ENCODE measurements at places on chromosomes 2 and 18.

- DNase-seq: no peak
These were observed 12.2 kb downstream of the KCNJ3 start for GRCh38 chr2:154710685-154711084.

DNA sequence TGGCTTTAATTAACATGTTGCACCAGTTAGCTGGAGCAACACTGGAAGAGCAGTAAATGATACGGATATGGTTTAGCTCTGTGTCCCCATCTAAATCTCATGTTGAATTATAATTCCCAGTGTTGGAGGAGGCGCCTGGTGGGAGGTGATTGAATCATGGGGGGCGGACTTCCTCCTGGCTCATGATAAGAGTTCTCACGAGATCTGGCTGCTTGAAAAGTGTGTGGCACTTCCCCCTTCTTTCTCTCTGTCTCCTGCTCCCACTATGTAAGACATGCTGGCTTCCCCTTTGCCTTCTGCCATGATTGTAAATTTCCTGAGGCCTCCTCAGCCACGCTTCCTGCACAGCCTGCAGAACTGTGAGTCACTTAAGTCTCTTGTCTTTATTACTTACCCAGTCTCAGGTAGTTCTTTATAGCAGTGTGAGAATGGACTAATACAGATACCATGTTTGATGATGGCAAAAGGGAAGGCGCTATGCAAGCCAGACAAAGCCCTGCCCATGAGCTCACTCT lies 963.6 kb downstream of the SOCS6 start:
- no peak for DNase-seq

DNA sequence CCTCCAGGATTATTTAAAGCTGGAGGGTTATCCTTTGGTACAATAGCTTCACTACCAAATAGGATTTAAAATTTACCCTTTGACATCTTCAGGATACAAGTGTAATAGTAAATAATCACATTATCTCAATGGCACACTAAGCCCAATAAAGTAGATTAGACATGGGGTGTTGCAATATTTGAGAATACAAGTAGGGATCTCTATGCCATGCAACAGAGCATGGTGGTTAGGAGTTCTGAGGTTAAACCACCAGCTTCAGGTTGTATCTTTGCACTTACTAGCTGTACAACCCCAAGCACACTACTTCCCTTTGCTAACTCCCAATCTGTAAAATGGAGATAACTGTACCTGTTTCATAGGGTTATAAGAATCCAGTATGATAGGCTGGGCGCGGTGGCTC lies 6.2 kb downstream of the MBD2 start:
- no peak for DNase-seq

DNA sequence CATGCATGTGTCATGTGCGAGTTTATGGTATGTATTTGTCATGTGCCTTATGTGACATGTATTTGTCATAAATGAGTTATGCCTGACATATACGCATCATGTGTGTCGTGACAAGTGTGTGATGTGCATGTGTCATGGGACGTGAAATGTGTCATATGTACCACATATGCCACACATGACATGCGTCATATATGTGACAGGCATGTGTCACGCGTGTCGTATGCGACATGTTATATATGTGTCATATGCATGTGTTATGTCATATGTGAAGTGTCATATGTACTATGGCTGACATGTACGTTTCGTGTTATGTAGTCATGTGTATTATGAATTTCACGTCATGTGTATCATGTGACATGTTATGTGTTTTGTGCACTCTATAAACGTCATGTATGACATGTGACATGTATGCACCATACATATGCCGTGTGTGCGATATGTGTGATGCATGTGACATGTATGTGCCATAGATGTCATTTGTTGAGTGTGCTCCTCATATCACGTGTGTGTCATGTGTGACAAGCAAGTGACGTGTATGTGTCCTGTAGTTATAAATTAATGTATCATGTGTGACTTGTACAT lies 2152.3 kb upstream of the PIK3C3 start:
- DNase-seq: no peak

DNA sequence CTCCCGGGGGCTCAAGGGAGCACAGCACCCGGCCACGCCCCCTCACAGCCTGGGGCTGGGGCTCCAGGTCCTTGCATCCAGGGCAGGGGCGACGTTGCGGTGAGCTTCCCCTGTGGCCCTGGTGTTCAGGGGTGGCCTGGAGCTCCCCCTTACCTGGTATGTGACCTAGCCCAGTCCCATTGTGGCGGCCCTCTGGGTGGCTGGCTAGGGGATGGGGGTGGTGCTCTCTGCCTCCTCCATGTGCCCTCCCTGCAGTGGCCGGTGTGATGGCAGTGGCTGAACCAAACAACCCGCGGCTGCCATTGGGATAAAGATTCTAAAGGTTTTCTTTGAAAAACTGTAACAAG lies 288.3 kb downstream of the RDH14 start:
- no peak for DNase-seq

DNA sequence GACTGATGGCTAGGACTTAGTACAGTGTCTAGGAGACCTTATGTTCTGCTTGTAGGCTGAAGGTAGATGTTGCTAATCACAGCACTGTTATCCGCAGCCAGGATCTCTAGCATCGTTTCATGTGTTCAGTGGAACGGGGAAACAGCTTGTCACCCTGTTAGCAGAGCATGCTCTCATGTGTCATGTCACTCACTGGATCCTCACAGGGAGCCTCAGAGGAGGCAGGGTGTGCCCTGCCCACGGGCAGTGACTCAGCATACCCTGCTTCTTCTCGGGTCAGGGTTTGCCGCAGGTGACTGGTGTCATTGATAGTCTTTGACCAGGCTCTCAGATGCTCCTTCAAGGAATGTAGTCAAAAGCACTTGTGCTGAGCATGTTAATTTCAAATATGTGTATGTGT lies 44.4 kb downstream of the RPIA start:
- DNase-seq: no peak

DNA sequence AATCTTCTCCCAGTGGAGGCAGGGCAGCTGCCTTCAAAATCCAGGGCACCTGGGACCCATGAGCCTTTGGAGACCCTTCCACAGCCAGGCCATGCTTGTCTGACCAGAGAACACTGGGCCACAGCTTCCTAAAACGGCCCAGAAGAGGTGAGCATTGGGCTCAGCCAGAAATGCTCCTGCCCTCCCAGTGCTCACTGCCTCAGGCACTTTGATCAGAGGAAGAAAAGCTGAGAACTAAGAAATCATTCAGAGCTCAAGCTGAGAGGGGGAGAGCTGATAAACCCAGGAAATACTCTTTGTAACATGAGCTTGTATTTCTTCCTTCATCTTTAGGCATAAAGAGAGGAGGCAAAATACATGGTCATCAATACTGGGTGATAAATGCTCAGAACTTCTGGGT lies 365.5 kb upstream of the KLHL29 start:
- no peak for DNase-seq

GRCh38 chr2:239459056-239459455 lies 58.2 kb upstream of the HDAC4 start:
- no peak for DNase-seq

- no peak for DNase-seq
These were observed 73.8 kb upstream of the CDCA7 start for GRCh38 chr2:173280853-173281252.

GRCh38 chr18:77403969-77404535 lies 154.4 kb downstream of the GALR1 start:
- DNase-seq: no peak

DNA sequence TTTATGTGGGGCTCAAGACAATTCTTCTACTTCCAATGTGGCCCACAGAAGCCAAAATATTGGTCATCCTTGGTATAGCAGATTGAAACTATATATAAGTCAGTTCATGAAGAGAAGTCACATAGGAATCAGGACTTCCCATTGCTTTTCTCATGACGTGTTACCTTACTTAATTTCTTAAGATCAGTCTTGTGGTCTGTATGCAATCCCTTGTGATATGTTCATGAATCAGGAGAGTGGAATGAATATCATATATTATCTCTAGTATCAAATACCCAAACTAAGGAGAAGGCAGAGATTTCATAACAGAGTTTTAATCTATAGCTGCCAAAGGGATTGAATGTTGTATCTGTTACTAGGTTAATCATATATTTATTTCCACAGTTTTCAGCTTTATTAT lies 1390.4 kb downstream of the SUCLG1 start:
- no peak for DNase-seq

DNA sequence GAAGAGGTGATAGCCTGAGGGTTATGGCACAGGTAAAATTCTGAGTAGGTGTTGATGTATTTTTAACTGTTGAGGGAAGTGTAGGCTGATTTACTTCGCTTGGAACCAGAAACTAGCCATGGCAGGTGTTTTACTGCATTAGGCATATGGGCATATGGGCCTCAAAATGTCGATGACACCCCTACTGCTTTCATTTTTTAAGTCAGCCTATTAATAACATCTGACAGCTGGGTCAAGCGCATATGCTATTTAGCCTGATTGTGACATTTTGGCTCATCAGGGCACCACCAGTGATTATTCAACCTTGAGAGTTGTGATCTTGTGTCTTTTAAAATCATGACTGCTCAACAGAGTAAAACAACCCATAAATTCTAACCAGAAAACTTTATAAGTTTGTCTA lies 1396.9 kb upstream of the NXPH2 start:
- no peak for DNase-seq

- DNase-seq: no peak
These were observed 55.2 kb downstream of the ANKRD12 start for GRCh38 chr18:9191658-9192256.

- DNase-seq: no peak
These were observed 104.5 kb downstream of the TWIST2 start for GRCh38 chr2:238952261-238952919.

DNA sequence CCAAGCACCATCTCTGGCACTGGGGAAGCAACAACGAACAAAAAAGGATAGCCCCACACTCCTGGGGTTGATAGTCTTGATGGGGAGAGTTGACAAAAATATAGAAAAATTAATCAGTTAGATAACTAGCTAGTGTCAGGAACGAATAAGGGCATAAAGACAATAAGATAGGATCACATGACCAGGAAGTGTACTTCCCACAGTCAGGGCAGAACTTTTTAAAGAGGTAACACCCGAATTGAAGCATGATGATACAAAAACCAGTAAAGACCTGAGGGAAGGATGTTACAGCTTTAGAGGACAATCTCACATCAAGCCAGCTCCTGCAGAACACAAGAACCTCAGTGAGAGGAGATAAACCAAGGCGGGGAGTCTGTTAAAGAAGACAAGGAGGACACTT lies 295.4 kb upstream of the CRIM1 start:
- no peak for DNase-seq

DNA sequence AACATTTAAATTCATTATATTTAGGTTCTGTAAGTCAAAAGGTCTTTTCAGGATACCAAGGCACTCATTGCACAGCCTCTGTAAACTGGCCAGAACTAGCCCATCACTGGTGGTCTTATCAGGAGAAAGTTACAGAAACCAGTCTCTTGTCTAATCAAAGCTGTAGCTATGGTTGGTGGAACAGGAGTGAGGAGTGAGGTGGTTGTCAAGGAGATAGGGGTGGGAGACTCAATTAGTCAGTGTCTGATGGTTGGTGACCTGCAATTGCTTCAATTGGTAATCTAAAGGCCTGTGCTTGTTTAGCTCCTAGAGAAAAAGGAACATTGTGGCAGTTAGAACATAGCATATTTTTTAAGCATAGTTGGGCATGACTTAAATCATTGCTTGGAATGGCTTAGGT lies 458.6 kb upstream of the CDH2 start:
- DNase-seq: no peak

GRCh38 chr2:178756843-178757242 lies 50.4 kb downstream of the TTN start:
- DNase-seq: no peak

- no peak for DNase-seq
These were observed 261.9 kb upstream of the EPHA4 start for GRCh38 chr2:221833966-221834365.
